Ecto neural progenitor cell (in vitro differentiated cells): ENCODE measurements at places on chromosomes 6 and 20.

GRCh38 chr6:78618970-78619369, 248.4 kb upstream of the IRAK1BP1 start:
- DNase-seq: no peak

- no peak for DNase-seq
These were observed 17.3 kb downstream of the VSTM2L start for GRCh38 chr20:37920270-37920669.

- DNase-seq: no peak
These were observed 245.5 kb upstream of the TAB2 start for GRCh38 chr6:149071997-149072396.

GRCh38 chr6:167817729-167818128, 9.0 kb upstream of the AFDN start:
- DNase-seq: no peak

- peak; percentile 82 for DNase-seq
These were observed 6.2 kb upstream of the SOX4 start for GRCh38 chr6:21587179-21587960.

DNA sequence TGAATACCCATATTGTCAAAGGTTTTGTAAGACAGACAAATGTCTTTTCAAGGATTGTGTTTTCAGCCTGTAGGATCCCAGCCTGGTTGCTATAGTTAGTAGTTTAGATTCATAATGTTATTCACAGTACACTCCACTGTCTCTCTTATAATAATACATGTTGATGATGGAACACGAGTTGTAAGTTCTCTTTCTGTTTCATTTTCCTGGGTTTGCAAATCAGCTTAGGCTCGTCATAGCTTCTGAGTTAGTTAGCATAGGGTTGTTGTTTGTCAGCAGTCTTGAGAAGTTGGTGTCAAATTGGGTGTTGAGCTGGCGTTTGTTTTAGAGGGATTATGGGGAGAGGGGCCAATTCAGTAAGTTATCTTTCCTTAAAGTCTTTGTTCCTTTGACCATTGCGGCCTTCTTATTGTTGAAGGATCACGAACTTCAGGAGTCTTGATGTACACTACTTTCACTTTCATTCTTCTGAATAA, 45.8 kb downstream of the QKI start:
- DNase-seq: no peak
